ENCODE measurements at places on chromosomes 1 and 21.

GRCh38 chr21:27240839-27241238 lies 274.0 kb upstream of the ADAMTS5 start:
- no peak for DNase-seq

DNA sequence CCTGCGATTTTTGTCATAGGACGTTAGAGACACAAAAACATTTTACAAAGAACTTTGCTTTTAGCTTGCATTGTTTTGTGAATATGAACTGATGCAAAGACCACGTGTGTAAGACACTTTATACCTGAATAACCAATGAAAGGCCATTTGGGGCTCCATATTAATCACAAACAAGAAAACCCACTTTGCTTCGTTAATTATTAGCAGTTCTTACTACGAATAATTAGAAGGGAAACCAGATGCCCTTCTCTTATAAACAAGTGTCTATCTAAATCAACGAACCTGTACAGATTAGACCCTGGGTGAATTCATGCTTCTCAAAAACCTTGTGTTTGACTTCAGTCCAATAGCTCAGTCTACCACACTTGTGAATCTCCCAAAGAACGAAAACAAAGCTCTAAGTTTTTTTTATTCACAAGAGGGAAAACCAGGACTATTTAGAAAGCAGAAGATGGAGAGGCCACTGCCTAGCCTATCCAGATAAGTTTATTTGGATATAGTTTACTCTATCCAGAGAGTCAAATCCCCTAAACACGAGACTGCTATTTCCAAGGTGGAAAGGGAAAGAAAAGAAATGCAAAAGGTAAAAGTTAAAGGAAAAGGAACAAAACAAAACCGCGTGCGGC lies 897 bp downstream of the CYYR1 start:
- no peak for DNase-seq

DNA sequence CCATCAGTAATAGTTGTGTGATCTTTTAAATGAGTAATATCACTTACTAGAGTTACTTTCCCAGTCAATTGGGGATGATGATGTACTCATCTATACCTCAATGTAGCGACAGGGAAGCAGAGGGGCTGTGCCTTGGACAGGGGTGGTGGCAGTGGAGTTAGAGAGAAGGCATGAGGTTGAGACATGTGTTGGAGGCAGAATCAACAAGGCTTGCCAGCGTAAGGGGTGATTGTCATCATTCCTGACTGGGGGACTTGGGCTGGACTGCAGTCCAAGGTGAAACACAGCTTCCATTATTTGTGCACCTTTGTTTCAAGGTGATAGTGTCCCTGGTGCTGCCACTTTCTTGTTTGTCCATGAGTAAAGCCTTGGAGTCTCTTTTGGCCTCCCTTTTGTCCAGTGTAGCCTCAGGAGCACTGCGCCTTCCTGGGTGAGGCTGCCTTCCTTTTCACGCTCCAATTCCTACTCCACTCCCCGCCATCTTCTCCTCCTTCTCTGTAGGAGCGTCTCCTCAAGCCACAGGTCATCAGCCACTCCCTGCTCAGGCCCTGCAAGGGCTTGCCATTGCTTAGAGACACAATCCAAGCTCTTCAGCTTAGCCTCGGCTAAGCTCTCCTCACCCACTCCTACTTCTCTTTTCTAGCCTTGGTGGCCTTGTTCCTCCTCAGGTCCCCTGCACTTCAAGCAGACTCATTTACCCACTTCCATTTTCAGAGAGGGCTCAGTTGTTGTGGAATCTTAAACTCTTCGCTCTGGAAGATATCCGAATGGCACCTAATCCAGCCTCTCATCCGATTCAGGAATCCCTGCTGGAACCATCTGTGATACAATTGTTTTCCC lies 77.6 kb upstream of the CD34 start:
- no peak for DNase-seq

DNA sequence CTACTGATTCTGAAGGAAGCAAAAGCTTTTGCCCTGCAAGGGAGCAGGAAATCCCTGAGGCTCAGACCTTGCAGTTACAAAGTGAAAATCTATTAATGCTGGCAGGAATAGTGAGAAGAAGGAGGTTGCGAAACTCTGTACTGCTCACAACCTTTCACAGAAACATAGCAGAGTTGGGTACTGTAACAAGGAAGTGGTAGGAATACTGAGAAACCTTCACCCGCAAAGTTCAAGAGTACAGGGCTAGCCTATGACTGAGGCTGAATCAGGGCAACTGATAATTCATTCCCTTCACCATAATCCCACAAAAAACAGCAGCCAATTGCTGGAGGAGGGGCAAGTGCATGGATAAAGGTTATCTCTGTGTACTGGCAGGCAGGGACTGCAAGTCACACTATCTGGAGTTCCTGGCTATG lies 23.9 kb upstream of the KCTD3 start:
- DNase-seq = no peak

GRCh38 chr1:3902111-3902511 lies 2.0 kb upstream of the C1orf174 start:
- DNase-seq = no peak

GRCh38 chr1:64880449-64880848 lies 85.9 kb downstream of the JAK1 start:
- DNase-seq = no peak

DNA sequence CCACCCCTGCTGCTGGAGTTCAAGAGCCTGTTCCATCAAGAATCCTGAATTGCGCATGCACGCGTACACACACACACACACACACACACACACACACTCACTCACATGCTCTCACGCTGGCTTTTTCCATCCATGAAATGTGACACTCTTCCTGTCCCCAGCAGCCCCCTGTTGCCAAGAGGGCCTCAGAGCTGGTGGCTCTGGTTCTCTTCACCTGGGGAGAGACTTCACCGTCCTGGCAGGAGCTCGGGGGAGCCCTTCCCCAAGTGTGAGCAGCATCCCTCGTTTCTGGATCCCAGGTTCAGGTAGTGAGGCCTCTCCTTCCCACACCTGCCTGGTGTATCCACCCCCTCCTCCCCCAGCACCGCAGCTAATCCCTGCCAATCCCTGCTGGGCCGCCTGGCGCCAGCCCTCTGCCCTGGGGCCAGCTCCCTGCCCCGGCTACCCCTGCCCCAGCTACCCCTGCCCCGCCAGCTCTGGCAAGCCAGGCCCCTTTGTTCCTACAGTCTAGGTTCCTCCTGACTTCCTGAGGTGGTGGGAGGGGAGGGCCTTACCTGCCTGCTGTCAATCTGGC lies 9.9 kb downstream of the PLOD1 start:
- DNase-seq = no peak

GRCh38 chr1:244651956-244652622 lies 837 bp upstream of the DESI2 start:
- DNase-seq = no peak

GRCh38 chr21:45330075-45330781 lies 42.5 kb upstream of the POFUT2 start:
- peak; percentile 53 for DNase-seq

DNA sequence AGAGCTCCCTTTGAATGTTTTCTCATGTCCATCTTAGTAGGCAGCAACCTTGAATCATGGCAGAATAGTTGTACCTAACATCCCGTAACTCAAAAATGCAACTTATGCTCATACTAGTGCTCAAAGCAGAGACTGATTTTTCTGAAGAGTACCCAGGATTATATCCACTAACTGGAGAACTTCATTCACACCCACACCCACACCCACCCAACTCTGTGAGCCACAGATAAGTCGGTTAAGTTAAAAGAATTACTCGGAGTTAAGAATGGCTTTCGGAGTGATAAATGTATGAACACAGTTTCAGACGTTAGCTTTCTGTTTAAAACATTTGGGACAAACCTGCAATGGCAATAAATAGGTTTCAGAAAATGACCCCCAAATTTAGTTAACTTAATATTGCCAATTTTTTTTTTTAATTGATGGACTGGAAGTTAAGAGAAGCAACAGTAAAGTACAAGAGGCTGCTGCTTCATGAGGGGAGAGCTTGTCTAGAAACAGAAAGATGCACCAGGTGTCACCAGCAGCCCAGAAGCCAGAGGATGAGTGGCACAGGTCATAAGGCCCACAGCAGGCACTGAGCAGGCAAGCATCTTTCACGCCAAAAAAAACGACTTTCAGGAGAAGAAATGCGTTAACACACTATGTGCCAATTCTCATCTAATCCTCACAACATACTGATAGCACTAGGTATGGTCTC lies 48.4 kb upstream of the C1orf198 start:
- no peak for DNase-seq

- DNase-seq = no peak
Observed at GRCh38 chr1:240737298-240737697, 125.3 kb upstream of the GREM2 start.

DNA sequence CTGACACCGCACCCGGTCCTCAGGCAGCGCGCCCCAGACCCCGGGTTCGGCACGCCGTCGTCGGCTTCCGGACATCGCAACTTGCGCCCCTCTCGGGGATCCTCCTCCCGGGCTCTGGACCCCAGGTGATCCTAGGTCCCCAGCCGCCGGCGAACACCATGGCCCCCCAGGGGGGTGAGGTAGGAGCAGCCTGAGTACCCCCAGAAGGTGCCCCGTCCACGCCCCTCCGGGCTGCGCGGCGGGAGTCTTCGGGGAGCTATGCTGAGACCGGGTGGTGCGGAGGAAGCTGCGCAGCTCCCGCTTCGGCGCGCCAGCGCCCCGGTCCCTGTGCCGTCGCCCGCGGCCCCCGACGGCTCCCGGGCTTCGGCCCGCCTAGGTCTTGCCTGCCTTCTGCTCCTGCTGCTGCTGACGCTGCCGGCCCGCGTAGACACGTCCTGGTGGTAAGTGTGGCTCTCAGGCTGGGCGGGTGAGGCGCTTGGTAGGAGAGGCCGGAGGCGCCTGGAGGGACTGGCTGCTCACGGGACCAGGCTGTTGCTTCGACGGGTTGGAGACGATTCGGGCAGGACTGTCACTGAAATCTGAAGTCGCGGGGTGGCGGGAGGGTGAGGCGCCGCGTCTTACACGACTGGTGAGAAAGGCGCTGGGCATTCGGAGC lies 367 bp downstream of the WNT2B start:
- DNase-seq = no peak

GRCh38 chr1:29029667-29030066 lies 94.0 kb downstream of the TMEM200B start:
- no peak for DNase-seq

- DNase-seq = no peak
Observed at GRCh38 chr1:5650283-5651026, 341.8 kb downstream of the NPHP4 start.

- no peak for DNase-seq
Observed at GRCh38 chr1:203148579-203148978, 21.1 kb downstream of the ADORA1 start.

GRCh38 chr1:179166663-179167417 lies 62.6 kb downstream of the ABL2 start:
- DNase-seq = no peak

GRCh38 chr1:175984057-175984812 lies 222.9 kb downstream of the COP1 start:
- DNase-seq = no peak

DNA sequence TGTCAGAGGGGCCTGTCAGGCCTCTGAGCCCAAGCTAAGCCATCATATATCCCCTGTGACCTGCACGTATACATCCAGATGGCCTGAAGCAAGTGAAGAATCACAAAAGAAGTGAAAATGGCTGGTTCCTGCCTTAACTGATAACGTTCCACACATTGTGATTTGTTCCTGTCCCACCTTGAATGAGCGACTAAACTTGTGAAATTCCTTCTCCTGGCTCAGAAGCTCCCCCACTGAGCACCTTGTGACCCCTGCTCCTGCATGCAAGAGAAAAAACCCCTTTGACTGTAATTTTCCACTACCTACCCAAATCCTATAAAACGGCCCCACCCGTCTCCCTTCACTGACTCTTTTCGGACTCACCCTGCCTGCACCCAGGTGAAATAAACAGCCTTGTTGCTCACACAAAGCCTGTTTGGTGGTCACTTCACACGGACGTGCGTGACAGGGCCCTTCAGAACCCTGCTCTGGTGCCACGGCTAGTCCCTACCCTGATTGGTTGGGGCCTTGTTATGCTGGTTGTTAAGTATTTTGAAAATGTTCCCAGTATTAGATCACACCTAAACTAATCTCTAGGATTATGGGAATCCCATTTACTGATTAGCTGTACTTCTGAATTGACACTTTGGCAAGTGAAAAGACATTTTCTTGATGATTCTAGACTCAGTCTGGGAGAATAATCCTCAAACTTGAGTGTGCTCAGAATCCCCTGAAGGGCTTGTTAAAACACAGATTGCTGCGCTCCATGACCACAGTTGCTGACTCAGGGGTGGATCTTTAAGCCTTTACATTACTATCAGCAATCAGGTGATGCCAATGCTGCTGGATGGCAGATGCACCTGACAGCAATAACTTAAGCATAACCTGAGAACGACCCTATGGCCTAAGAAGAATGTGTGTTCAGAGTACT lies 28.8 kb upstream of the SPATA6 start:
- no peak for DNase-seq

DNA sequence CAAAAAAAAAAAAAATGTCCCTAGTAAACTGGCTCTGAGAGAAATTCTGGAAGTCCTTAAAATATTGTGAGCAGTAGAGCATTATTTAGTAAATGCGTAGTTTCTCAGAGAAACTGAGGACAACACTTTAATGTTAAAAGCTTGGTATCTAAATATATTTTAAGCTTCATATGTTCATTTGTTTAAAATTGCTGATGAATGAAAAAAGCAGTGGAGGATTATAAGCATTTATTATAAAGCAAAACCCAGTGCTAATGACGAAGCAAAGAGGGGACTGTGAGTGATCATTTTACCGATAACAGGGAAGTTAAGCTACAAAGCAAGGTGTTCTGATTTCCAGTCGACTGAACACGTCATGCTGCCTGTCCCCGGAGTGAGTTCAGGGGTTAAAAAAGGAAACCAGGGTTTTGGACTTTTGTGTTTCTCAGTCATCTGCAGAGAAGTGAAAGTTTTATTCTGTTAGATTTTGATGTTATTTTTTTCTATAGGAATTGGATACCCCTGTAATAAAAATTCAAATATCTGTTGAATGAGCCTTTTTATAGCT lies 64.5 kb upstream of the SCCPDH start:
- no peak for DNase-seq

DNA sequence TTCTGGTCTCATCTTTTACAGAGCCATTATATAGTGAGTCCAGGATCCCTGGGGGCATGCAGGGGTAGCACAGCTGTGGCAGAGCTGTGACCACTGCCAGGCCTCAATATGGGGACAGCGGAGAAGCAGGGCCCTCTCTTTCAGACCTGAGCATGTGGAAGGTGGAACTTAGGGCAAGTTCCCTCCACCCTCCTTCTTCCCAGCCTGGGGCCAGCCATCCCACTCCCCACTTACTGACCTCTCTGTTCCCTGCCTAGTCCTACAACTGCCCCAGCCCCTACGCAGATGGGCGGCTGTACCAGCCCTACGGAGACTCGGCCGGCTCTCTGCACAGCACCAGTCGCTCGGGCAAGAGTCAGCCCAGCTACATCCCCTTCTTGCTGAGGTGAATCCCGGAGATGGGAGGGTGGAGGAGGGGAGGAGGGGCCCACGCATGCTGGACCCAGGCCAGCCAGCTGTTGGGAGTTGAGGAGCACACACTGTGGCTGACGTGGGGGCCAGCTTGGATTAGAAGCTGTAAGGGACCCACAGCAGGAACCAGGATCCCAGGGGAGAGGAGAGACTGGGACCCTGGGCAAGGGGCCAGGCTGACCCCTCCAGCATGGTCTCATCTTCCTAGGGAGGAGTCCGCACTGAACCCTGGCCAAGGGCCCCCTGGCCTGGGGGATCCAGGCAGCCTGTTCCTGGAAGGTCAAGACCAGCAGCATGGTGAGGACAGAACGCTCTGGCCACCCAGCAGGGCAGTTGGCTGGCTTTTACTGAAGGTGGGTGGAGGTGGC lies 10.7 kb downstream of the PSRC1 start:
- DNase-seq = no peak
